CD4-positive, CD25-positive, alpha-beta regulatory T cell (primary cell): ENCODE measurements at places on chromosomes 11 and 22. TPM values are rescaled to one million over a fixed set of nuclear protein-coding genes. Genes with fewer than 3 reads are reported as not detected.

- DNase-seq: no peak
Observed at GRCh38 chr11:124535552-124536232, 7.8 kb downstream of the OR8B12 start.

- no peak for DNase-seq
Observed at GRCh38 chr22:48849219-48849912, 978.3 kb downstream of the BRD1 start.

DNA sequence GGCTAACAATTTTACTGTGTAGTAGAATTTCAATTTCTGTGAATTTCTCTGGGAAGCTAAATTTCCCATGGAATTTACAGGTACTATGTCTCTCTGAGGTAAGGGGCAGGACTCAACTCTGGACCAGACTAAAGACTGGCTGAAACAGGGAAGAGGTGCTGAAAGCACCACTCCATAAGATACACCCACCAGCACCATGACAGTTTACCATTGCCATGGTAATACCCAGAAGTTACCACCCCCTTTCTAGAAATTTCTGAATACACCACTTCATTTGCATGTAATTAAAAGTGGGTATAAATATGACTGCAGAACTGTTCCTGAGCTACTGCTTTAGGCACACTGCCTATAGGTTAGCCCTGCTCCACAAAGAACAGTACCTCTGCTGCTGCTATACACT lies 274.1 kb downstream of the TTC28 start:
- DNase-seq: no peak

- DNase-seq: no peak
Observed at GRCh38 chr11:44006917-44007361, 40.8 kb upstream of the ACCSL start.

DNA sequence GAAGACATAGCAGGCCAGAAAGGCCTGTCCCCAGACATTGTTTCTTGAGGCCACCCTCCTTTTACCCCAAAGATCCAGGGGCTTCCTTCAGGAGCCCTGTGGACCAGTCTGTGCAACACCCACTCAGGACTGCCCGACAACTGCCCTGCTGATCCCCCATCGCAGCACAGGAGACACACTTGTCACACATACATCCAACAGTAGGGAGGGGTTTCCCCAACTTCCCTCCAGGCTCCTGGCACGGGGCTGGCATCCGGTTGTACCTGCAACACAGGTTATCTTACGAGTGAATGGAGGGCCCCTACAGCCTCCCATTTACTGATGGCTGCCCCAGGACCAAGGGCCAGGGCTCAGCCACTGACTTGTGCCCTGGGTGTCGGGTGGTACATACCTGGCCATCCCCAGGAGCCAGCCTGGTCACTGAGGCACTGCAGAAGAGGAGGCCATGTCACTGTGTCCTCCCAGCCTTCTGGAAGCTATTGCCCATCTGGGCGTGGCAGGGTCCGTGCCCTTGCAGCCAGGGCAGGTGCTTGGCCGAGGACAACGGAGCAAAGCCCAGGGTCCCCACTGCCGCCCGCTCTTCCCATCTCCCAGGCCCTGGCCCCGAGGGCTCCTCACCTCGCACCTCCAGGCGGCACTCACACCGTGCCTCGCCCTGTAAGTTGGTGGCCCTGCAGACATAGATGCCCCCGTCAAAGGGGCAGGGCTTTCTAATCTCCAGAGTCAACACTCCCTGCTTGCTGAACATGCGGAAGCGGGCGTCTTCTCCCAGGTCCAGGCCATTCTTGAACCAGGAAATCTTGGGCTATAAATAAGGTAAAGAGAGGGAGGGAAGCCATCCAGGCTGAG lies 20.8 kb downstream of the MYBPC3 start:
- DNase-seq: no peak

DNA sequence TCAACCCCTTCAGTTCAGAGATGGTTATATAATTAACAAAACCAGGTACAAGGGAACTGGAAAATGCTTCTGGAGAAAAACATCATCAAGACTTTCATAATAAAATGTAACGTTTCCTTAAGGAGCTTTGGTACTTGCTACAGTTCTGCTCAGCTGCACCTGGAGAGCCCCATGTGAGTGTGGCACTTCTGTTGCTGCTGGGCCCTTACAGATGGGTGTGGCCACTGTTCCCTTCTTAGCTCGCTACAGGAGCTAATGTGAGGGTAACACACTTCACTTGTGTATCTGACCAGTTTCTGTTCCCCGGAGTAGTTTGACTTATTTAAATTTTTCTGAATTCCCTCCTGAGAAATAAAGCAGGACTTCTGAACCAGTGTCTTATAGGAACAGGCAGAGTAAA lies 4.0 kb downstream of the POU2AF3 start:
- no peak for DNase-seq

DNA sequence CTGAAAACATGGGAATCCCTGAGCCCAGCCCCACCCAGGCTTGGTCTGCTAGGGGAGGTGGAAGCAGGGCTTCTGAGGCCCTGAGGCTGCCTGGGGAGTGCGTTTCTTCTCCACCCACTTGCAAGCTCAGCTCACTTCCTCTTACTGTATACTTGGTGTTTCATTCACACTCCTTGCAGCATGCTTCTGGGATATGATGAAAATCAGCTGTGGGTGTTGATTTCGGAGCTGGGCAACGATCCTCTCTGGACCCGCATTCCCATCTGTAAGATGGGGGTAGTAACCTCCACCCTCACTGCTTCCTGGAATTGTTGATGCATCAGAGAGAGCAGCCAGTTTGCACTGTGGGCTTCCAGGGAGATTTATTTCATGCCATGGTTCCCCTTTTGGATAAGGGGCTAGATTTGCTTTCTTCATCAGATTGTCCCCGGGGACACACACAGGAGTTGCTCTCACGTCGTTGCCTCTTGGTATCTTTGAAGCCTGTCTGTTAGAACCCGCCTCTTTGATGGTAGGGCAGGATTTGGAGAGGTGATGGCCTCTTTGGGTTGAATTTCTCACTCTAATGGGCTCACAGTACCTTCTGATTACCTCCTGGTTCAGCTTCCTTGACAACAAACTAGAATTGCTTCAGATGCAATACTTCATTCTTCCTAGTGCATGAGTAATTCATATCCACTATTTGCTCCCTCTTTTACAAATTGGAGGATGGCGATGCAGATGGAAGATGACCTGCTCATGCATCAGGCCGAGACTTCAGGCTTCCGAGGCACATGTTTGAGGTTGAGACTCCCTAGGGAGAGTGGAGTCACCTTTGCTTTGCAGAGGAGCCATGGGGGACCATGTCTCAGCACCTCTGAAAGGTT lies 40.4 kb downstream of the BCR start:
- DNase-seq: no peak

GRCh38 chr11:94907226-94907625 lies 66.1 kb downstream of the CWC15 start:
- no peak for DNase-seq

GRCh38 chr11:116164843-116165242 lies 607.9 kb downstream of the BUD13 start:
- DNase-seq: no peak

DNA sequence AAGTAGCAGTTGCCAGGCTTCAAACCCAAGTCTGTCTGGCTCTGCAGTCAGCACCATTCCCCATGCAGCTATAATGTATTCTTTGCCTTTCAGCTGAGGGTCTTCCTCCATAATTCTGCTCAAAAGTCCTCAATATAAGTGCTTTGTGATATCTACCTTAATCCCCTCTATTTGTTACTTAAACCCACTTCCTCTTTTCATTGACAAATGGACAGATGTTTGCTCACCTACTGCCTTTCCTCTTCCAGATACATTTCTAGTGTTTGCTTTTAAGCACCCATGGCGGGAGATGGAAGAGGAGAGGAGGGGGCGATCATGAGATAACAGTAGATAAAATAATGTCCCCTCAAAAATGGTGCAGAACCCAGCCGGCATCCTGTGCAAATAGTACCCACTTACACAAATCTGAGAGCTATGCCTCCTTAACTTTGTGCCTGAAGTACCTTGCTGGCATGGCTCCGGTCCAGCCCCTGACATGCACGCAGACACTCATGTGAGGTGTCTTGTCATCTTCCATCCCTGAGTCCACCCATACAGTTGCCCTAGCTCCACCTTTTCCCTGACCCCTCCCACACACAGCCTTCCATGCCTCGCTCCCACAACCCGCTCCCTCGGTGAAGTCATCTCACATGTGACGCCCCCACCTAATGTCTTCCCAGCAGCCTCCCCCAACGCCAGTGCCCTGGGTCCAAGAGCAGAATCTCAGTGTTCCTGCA lies 109.6 kb downstream of the TRIM29 start:
- DNase-seq: no peak

DNA sequence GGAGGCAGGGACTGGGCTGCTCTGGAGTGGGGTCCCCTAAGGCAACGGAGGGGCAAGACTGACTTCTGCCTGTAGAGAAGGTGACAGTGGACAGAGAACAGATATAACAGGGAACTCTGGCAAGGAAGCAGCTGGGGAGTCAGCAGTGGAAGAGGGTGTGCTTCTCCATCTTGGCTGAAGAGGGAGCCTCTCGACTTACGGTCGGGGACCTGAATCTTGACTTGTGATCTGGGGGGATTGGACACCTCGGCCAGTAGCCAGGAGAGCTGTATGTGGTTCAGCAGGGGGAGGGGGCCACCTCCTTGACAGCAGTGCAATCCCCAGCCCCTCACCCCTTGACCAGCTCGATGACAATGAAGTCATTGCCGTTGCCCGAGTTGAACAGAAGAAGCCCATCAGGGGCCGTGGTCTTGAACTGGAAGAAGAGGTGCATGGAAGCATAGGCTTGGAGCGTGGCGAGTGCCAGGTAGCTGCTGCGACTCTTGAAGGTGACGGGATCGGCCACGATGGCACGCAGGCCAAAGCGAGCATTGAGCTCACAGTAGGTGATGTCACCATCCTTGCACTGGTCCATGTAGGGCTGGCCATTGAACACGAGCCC lies 60.0 kb downstream of the SLC22A12 start:
- DNase-seq: no peak

DNA sequence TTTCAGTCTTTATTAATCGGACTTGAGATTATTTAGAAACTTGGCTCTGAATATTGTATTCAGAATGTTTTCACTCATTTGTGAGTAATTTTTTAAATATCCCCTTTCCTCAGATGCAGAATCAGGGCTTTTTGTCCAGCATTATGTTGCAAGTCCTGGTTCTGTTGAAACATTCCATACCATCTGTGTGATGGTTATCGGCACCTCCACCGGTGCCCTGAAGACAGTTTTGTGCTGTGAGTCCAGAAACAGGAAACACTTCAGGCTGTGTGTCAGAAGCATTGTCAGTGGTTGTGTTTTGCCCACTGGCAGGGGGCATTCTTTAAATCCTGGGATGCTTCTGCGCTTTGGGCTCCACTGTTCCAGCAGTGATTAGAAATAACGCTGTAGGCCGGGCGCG lies 20.4 kb downstream of the CDPF1 start:
- DNase-seq: no peak

GRCh38 chr11:123040111-123040432 lies 21.9 kb downstream of the HSPA8 start:
- no peak for DNase-seq

- DNase-seq: no peak
Observed at GRCh38 chr22:47371263-47372090, 609.0 kb downstream of the TBC1D22A start.

DNA sequence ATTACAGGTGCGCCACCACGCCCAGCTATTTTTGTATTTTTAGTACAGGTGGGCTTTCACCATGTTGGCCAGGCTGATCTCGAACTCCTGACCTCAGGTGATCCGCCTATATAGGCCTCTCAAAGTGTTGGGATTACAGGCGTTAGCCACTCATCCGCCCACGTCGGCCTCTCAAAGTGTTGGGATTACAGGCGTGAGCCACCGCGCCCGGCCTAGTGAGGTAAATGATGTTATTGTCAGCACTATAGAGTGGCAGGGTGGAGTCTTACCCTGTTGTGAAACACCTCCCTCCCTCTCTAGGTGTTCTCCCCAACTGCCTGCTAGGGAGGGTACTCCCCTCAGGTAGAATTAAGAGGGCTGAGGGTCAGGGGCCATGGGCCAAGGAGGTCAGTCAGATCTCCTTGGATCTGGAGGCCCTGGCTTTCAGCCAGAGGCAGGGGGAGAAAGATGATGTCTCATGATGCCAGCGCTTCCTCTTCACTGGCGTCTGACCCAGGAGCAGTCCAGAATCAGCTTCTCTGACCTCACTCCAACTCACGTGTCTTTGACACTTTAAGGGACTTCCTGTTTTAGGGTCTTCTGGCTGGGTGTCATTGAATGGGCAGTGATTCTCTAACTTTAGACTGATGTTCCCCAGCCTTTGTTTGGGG lies 2.0 kb downstream of the GGA1 start:
- no peak for DNase-seq

DNA sequence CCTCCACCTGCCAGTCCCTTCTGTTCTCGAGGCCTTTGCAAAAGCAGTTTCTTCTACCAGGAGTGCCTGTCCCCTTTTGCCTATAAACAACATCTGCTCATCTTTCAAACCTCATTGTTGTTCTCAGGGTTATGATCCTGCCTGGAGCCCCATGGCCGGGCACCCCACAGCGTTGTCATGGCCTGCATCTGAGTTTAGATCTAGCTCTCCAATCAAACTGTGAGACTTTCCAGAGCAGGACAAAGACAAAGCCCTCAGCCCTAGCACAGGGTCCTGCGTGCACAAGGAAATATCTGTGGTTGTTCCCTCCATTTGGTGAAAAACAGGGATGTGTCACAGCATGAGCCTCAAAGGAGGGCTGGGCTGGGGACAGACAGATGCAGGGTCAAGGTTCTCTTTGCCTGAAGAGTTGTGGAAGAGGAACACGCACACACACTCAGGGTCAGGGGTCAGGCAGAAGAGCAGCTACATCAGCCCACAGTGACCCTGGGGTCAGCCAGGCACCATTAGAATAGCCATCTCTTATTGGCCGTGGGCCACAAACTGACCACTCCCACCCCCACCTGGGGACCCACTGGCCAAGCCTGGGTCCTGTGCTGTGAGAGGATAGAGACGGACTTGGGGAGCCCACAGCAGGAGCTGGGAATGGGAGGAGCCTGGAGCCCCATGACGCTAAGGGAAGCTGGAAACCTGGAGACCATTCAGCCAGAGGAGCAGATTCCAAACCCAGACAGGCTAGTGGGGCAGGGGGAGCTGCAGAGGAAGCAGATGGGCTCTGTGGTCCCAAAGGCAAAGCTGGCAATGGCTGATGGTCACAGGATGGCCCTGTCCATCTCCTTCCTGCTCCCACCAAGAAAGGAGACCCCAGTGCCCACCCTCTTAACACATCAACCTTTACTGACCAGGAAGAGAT lies 99.4 kb downstream of the PDE2A start:
- no peak for DNase-seq

- no peak for DNase-seq
Observed at GRCh38 chr11:57379732-57380131, 1.2 kb downstream of the PRG3 start.

The OPCML gene
- polyA plus RNA-seq: not detected

The CPT1B gene
- 0.27 TPM for polyA plus RNA-seq

The PRPF19 gene
- polyA plus RNA-seq: 13.8 TPM

The GAB4 gene
- polyA plus RNA-seq: not detected

The ALG9 gene
- polyA plus RNA-seq: 14.0 TPM

The PEX16 gene
- 57.2 TPM for polyA plus RNA-seq

The CD248 gene
- 0.09 TPM for polyA plus RNA-seq

The MYBPC3 gene
- not detected for polyA plus RNA-seq

The APOBEC3F gene
- 7.8 TPM for polyA plus RNA-seq

The RPL3 gene
- 2,589 TPM for polyA plus RNA-seq

The REXO2 gene
- 76.7 TPM for polyA plus RNA-seq

The GPHA2 gene
- polyA plus RNA-seq: not detected

The PATE4 gene
- not detected for polyA plus RNA-seq

The CHRM1 gene
- polyA plus RNA-seq: not detected
